RPMI7951 (cell line): ENCODE measurements at places on chromosomes 2 and 18.

DNA sequence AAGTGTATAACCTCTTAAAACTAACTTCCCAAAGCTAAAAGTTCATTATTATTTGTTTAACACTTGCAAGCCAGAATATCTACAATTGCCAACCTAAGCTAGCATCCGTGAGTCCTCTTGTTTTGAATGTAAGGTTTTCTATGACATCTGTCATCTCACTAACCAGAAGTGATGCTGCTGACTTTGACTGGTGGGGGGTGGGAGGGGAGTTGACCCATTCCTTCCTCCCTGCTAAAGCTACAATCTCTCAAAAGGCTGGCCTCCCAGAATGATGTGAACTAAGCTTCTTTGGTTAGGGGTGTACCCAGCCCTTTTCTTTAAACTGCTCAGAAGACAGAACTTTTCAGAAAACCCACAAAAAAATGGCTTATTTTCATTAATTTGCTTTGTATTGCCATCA lies 280.6 kb downstream of the ZEB2 start:
- no peak for DNase-seq

- DNase-seq = no peak
These were observed 15.4 kb upstream of the FOSL2 start for GRCh38 chr2:28377195-28377816.

DNA sequence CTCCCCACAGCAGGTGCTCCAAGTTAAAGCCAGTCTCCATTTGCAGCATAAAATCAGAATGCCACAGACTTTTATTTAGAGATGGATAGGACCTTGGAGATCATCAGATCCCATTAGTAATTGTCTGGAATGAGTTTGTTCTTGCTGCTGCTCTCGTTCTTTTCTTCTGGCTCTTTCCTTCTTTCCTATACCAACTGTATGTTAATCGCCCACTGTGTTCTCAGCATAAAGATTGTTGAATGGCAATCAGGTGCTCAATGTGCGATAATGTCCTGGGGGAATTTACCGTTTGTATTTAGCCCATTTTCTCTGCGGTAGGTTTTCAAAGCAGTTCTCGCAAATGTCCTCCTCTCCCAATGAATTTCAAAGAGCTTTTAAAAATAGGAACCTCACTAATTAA lies 3.3 kb downstream of the GPR39 start:
- DNase-seq = no peak

DNA sequence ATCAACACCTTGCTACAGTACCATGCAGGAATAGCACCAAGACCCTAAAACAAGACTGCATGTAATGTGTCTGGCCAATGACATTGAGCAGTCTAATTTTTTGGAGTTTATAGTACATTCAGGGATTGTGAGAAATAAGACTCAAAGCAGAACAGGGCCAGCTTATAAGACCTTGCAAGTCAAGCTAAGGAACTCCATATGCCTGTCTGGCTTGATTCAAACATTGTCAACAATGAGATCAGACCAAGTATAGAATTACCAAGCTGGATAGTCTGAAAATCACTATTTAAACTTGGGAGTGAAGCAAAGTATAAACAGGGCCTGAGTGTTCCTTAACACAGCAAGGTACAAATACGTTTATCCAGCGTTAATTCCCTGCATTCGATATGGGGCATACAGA lies 370.9 kb downstream of the CNTNAP5 start:
- DNase-seq = no peak
